ENCODE measurements at places on chromosomes 1 and 21. TPM values are rescaled to one million over a fixed set of nuclear protein-coding genes. Genes with fewer than 3 reads are reported as not detected.

Gene JTB
- 71.2 TPM for total RNA-seq

Gene LORICRIN
- not detected for total RNA-seq

Gene DPT
- 0.86 TPM for total RNA-seq

Gene OR6N1
- total RNA-seq = not detected

Gene VSIG8
- under 0.01 TPM for total RNA-seq

Gene FLG2
- under 0.01 TPM for total RNA-seq

Gene ANKRD45
- total RNA-seq = 0.79 TPM

Gene TCEA3
- 20.2 TPM for total RNA-seq

Gene HTR1D
- not detected for total RNA-seq

Gene RGS18
- total RNA-seq = not detected
